ENCODE measurements at places on chromosomes 1 and 21. TPM values are rescaled to one million over a fixed set of nuclear protein-coding genes. Genes with fewer than 3 reads are reported as not detected.

RAB4A gene
- total RNA-seq, result 27.1 TPM

DAB1 gene
- not detected for total RNA-seq

NBPF4 gene
- not detected for total RNA-seq

SEC16B gene
- 0.35 TPM for total RNA-seq

XCL2 gene
- not detected for total RNA-seq

FAM72C gene
- total RNA-seq, result 2.9 TPM

KRTAP12-4 gene
- not detected for total RNA-seq

FGR gene
- total RNA-seq, result not detected

F13B gene
- not detected for total RNA-seq

LCE2A gene
- 0.71 TPM for total RNA-seq

RSPH1 gene
- total RNA-seq, result not detected

SERPINC1 gene
- not detected for total RNA-seq

NOS1AP gene
- 0.32 TPM for total RNA-seq

KIF2C gene
- 49.1 TPM for total RNA-seq

RIPPLY3 gene
- total RNA-seq, result 0.78 TPM

HPCA gene
- not detected for total RNA-seq

C1orf74 gene
- total RNA-seq, result 12.3 TPM

COA6 gene
- total RNA-seq, result 49.2 TPM

STIL gene
- total RNA-seq, result 21.1 TPM

CCDC185 gene
- not detected for total RNA-seq

SH2D5 gene
- total RNA-seq, result 157 TPM

GLIS1 gene
- not detected for total RNA-seq

CRP gene
- not detected for total RNA-seq

FCER1A gene
- total RNA-seq, result not detected

DISP3 gene
- not detected for total RNA-seq

GNG12 gene
- 203 TPM for total RNA-seq

MATN1 gene
- total RNA-seq, result 0.07 TPM

GPR161 gene
- 23.6 TPM for total RNA-seq

OLIG2 gene
- total RNA-seq, result not detected

GPR25 gene
- total RNA-seq, result not detected

GREM2 gene
- not detected for total RNA-seq

SMCP gene
- not detected for total RNA-seq

PLPPR4 gene
- total RNA-seq, result not detected

GOLPH3L gene
- total RNA-seq, result 20.9 TPM

RPE65 gene
- total RNA-seq, result not detected

TLCD4 gene
- 0.10 TPM for total RNA-seq

FBXO2 gene
- total RNA-seq, result 30.9 TPM

CHRNB2 gene
- 0.07 TPM for total RNA-seq

LPGAT1 gene
- total RNA-seq, result 30.9 TPM

FAM110D gene
- not detected for total RNA-seq

MFAP2 gene
- 53.4 TPM for total RNA-seq

USP16 gene
- 31.8 TPM for total RNA-seq

TMPRSS3 gene
- total RNA-seq, result not detected

AZIN2 gene
- total RNA-seq, result 2.4 TPM

ERICH3 gene
- not detected for total RNA-seq

INSRR gene
- not detected for total RNA-seq

GUCA2B gene
- not detected for total RNA-seq

OR2T2 gene
- not detected for total RNA-seq

DUSP12 gene
- 31.9 TPM for total RNA-seq

BSND gene
- not detected for total RNA-seq

GIPC2 gene
- total RNA-seq, result 0.71 TPM

GJA4 gene
- total RNA-seq, result 0.17 TPM

DMBX1 gene
- total RNA-seq, result not detected

TSPAN1 gene
- 80.3 TPM for total RNA-seq

DTL gene
- 28.3 TPM for total RNA-seq

FCN3 gene
- not detected for total RNA-seq

SELE gene
- total RNA-seq, result not detected
